ENCODE measurements at places on chromosomes 4 and X. TPM values are rescaled to one million over a fixed set of nuclear protein-coding genes. Genes with fewer than 3 reads are reported as not detected.

CT47B1 gene
- total RNA-seq: not detected

NR3C2 gene
- total RNA-seq: 0.20 TPM

GAGE12F gene
- total RNA-seq: not detected

DIPK2B gene
- total RNA-seq: not detected

GALNTL6 gene
- total RNA-seq: not detected

PDGFC gene
- 88.7 TPM for total RNA-seq

OTUD6A gene
- not detected for total RNA-seq

ANXA3 gene
- total RNA-seq: 47.6 TPM

All from M059J (cell line).